Progenitor cell of endocrine pancreas (in vitro differentiated cells): ENCODE measurements at places on chromosomes 3 and 15.

DNA sequence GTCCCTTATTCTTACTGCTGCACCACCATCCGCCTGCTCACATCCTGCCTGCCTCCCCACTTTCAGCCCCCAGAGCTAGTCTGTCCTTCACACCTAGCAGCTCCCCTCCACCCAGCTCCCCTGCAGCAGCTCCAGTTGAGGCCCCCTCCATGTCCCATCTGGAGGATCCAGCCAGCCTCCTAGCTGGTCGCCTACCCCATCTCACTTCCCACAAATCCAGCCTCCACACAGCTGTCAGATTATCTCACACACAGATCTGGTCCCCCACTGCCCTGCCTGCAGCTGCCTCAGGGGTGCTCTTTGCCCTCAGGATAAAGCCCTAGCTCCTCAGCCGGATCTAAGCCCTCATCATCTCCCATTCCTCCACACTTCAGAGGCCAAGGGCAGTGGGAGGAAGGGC, 8.8 kb upstream of the SEMA7A start:
- no peak for DNase-seq

GRCh38 chr3:149657321-149657925, 402 bp downstream of the WWTR1 start:
- peak; percentile 49 for DNase-seq

GRCh38 chr15:71515375-71516186, 294.8 kb upstream of the NR2E3 start:
- no peak for DNase-seq

DNA sequence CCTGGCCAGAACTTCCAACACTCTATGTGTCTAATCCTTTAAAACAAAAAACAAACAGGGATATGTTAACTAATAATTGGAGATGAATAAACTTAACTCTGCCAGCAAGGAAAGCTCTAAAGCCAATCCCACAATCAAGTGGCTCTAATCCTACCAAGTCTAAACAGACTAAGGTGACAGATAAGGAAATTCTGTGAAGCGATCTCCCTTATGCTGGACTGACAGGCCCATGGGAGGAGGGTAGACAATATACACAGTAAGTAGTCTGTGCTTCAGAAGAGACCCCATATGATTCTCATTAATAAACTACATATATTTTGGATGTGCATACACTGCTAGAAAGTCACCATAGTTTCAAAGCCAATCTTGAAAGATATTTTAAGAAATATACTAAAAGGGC, 10.1 kb downstream of the VPS13C start:
- no peak for DNase-seq

- no peak for DNase-seq
These were observed 53.6 kb downstream of the PAK2 start for GRCh38 chr3:196793246-196793645.
